ENCODE measurements at places on chromosomes 1 and 21.

- no peak for DNase-seq
Measured at GRCh38 chr21:41316200-41317062, at the start of gene FAM3B. FAM3B (plus strand) TSS chr21:41316801; CDS start chr21:41316880, 79 bp downstream.

- DNase-seq, result no peak
Measured at GRCh38 chr21:37534431-37534830, 167.9 kb downstream of the DYRK1A start.

- DNase-seq, result no peak
Measured at GRCh38 chr1:95640746-95641145, 406.7 kb downstream of the RWDD3 start.

DNA sequence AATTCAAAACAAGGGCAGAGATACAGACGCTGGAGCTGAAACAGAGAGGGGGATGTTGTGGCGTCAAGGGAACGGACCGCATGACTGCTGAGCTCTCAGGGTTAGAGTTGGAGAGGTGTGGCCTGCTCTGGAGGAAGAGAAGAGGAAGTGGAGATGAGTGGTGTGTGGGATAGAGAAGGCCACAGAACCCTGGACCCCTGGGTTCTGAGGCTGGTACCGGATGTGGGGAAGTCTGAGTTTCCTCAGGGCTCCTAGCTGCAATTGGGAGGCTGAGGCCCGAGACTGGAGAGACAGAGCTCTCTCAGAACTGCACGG lies 1.8 kb downstream of the BCAN start:
- DNase-seq, result no peak

DNA sequence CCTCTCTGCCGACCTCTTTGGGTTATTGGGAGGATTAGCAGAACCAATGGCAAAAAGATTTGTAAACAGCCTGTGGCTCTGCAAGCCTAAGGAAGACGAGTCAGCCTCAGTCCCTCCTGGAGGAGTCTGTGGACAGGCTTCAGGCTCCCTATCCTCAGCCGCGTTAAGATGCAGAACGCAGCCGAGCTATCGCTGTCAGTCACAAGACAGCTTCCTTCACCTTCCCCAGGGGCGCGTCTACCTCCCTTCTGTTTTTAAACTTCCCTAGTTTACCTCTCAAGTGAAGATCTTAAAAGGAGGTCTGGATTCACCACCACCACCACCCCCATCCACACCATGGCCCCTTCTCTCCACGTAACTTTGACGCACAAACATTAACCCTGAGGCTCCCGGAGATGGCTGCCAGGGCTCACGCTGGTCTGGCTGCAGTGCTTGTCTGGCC lies 738 bp downstream of the CAMK1G start:
- DNase-seq, result no peak

GRCh38 chr1:27349784-27350662 lies 8.2 kb downstream of the SYTL1 start:
- no peak for DNase-seq

DNA sequence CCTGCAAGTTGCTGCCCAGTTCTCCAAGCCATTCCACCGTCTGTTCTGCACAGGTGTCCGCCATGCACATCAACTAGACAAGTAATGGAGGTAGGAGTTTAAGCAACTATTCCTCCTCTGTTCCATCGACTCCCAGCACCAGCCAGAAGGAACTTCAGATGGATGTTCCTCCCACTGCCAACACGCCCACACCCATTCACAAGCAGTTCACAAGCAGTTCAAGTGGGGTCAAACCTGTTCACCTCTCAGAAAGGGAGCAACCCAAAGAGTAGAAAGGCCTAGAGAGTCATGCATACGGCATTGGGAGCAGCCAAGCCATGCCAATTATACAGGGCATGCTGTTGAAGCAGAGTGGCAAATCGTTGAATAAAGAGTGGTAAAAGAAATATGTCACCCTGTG lies 4.3 kb upstream of the TDRD5 start:
- DNase-seq, result no peak

GRCh38 chr1:230800891-230801840 lies 54.0 kb downstream of the CAPN9 start:
- no peak for DNase-seq

GRCh38 chr21:21387916-21388315 lies 389.7 kb downstream of the NCAM2 start:
- no peak for DNase-seq

DNA sequence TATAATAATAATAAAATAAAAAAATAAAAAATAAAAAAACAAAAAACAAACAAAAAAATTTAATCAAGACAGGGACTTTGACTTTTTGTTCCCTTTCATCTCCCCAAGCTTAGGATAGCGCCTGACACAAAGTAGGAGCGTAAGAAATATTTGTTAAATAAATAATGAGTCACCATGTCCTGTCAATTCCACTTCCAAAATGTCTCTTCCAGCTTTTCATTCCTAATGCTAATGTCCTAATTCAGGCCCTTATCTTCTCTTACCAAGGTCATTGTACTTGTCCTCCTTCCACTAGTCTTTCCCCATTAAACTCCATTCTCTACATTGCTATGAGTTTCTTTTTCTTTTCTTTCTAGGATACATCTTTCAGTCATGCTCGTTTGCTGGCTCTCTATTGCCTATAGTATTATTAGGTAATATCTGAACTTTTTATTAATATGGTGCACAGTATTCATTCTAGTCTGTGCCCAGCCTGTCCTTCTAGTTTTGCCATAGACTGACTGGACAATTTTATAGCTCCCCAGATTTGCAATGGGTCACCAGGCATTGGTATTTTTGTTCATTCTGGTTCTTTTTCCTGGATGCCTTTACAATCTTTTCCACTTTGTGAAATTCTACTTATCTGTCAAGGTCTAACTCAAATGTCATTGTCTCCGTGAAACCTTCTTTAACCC lies 11.4 kb downstream of the NEXN start:
- DNase-seq, result no peak

DNA sequence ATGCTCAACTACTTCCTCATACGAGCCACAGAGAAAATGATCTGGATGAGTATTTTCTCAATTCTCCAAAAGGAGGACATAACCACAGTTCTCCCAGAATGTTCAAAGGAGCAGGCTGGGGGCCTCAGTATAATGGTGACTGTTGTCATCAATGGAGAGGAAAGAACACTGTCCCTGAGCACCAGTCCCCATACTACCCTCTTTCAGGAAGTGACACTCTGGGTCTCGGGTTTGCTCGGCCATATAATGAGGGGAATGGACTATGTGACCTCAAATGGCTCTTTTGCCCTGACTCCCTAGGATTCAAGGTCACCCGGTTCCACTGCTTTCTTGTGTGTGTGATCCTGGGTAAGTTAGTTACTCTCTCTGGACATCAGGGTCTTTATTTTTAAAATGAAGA lies 22.8 kb downstream of the SLC9A1 start:
- no peak for DNase-seq

GRCh38 chr1:198837278-198838021 lies 198.6 kb downstream of the PTPRC start:
- no peak for DNase-seq

DNA sequence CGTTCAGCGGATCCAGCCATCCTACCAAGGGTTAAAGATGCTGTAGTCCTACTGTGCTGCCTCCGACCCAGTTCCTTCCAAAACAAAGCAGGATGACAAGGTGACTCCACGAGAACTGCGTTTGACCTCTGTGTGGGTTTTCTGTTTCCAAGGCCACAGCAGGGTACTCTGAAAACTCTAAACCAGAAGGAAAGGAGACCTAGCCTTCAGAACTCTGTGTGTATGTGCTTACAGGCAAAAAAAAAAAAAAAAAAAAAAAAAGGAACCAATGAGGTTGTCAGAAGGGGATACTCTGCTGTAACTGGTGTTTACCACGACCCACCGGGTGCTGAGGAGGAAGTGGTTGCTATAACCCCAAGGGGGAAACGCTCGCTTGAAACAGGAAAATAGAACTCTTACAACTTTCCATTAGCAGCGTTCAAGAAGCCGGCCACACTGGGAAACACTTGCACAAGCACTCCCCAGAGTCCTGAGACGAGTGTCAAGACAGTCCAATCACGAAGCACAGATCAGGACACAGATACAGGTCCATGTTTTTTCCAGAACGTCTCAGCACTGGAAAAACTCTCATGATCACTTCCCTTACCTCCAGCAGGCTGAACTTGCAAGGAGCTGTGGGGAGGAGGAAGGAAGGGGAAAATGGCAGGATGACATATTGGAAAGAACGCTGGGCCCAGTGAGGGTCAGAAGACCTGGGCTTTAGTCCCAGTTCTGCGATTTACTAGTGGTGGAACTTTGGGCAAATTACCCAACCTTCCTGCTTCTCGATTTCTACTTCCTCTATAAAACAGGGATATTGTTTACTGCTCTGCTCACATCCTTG lies 64.0 kb downstream of the ITPKB start:
- DNase-seq, result peak; percentile 69

DNA sequence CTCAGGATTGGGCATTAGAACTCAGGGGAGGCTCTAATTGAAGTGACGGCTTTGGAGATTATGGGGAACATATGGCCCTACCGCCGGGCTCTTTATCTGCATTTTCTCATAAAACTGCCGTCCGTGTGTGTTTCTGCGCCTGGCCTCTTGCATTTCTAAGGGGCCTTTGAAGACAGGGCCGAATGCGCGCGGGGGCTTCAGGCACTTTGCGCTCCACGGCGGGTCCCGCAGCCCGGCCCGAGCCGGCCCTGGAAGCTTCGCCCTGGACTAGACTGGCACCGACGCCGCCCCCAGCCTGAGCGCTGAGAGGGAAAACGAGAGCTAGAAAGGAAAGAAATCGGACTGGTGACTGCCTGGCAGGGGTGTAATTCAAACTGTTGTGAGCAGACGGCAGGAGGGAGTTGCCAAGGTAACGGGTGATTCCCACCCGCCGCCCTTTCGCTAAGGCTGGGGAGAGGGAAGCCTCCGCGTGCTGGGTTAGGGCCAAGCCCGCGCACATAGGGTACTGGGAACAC lies 120.7 kb downstream of the LMX1A start:
- no peak for DNase-seq

GRCh38 chr1:80776266-80776665 lies 1024.5 kb upstream of the ADGRL2 start:
- no peak for DNase-seq

- DNase-seq, result no peak
Measured at GRCh38 chr1:34147301-34147700, 17.7 kb downstream of the CSMD2 start.

DNA sequence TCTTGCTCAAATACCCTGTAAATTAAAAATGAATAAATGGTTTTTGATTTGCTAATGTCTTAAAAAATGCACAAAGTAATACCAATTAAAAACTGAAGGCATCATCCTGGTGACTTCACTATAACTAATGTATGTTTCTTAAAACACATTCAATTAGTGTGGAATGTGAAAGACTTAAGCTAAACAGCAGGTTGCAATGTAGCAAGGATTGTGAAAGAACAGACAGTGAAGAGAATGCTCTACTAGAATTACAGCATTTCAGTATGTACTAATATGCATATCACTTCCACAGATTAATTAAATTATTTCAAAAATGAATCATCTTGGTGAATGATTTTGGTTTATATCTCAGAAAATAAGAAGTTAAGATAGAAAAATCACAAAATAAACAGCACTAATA lies 56.4 kb downstream of the LHX4 start:
- no peak for DNase-seq

- peak; percentile 26 for DNase-seq
Measured at GRCh38 chr1:184892116-184892515, 82.2 kb downstream of the NIBAN1 start.

- DNase-seq, result peak; percentile 58
Measured at GRCh38 chr1:44031252-44032169, at the start of gene SLC6A9. SLC6A9 (minus strand) TSS chr1:44031462; CDS start chr1:44024277, 7,185 bp downstream.

DNA sequence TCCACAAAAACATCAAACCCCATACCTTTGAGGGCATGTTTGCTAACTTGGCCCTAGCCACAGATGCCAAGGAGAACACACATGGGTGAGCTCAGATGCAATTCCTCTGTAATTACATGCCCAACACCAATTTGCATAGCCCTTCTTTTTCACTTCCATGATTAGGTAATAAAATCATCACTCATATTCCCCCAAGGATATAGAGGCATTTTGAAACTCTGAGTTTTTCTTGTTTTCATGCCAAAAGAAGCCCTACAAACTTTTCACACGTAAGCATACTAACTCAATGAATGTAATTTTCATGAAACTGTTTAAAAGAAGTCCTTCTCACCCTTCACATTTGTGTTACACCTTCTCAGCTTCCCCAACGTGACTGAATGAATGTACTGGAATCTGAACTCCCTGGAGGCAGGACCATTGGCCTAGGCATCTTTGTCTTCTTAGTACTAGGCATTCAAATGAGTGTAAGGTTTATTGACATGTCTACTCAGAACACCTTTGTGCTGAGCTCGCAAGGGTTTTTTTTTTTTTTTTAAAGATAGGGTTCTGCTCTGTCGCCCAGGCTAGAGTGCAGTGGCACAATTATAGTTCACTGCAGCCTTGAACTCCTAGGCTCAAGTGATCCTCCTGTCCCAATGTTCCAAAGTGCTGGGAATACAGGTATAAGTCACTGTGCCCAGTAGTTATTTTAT lies 31.0 kb downstream of the FBXO42 start:
- DNase-seq, result no peak

- no peak for DNase-seq
Measured at GRCh38 chr1:184093071-184093470, 41.5 kb downstream of the TSEN15 start.

- DNase-seq, result no peak
Measured at GRCh38 chr1:44355582-44356305, 687 bp upstream of the ERI3 start.

DNA sequence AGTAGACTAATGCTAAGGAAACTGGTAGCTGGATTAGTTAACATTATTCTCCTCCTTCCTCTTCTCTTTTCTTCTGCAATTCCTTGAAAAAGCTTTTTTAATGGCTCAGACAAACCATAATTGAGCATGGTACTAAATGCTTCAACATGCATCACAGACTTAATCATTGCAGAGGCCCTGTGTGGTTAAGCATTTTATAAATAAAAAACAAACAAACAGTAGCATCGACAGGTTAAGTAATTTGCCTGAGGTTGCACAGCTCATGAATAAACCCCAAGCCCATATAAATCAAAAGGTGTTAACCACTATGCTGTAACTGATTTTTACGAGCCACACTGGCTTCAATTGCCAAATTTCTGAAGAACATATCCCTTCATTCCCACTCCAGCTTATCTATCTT lies 462.1 kb downstream of the LMO4 start:
- DNase-seq, result no peak

DNA sequence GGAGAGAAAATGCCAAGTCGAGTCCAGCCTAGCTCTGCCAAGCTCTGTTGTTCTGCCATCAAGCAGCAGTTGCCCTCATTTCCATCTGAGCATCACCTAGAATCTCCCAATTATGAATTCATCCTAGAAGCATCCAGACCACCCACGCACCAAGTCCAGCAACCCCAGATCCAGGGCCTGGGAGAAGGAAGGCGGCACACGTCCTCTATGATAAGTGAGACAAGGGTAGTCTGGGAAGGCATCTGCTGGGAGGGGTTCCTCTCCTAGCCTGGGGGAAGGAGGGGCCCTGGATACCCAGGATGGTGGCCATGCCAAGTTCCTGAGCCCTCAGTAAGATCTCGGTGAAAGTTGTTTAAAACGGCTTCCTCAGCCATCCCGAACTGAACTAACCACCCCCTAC lies 70.7 kb downstream of the VWA5B1 start:
- DNase-seq, result no peak

DNA sequence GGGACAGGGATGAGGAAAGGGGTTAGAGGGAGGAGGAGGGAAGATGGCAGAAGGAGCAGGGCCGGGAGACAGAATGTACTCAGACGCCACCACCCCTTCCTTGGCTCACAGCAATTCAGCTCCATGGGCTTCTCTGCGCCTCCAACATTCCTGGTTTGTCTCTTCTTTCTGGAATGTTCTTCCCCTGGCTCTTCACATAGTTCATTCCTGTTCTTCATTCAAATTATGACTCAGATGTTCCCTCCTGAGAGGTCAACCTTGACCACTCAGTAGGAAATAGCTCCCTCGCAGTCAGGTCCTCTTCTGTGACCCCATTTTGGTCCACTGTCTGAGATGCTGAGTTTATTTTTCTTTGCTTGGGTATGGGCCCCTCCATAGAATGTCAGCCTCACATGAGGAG lies 203.2 kb downstream of the C1orf94 start:
- no peak for DNase-seq

Data from stimulated activated CD4-positive, alpha-beta T cell treated with anti-CD3 and anti-CD28 coated beads, Interleukin-4, amount 100 ng/mL, for 24 hours (primary cell).